ENCODE measurements at places on chromosomes 5 and 9.

GRCh38 chr9:70011366-70011765 lies 32.3 kb upstream of the MAMDC2 start:
- no peak for DNase-seq

- peak; percentile 43 for DNase-seq
These were observed 581.0 kb downstream of the TLE1 start for GRCh38 chr9:81108391-81108790.

- no peak for DNase-seq
These were observed 3.2 kb downstream of the STARD4 start for GRCh38 chr5:111509119-111509518.

- no peak for DNase-seq
These were observed 105.6 kb upstream of the PCA3 start for GRCh38 chr9:76658510-76659231.

DNA sequence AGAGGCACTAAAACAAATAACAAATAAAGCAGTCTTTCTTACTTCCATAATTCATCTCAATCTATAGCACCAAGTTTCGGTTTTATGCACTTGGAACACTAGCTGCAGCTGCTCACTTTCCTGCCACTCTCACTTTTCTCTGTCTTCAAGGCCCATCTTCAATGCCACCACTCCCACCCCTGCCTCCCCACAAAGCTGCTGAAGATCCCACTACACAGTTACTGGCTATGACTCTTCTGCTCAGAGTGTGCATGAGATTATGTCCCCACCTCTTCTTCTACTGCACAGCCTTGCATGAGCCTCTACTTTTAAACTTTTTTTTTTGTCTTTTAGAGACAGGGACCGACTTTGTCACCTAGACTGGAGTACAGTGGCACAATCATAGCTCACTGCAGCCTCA lies 77.4 kb downstream of the SAXO1 start:
- no peak for DNase-seq

DNA sequence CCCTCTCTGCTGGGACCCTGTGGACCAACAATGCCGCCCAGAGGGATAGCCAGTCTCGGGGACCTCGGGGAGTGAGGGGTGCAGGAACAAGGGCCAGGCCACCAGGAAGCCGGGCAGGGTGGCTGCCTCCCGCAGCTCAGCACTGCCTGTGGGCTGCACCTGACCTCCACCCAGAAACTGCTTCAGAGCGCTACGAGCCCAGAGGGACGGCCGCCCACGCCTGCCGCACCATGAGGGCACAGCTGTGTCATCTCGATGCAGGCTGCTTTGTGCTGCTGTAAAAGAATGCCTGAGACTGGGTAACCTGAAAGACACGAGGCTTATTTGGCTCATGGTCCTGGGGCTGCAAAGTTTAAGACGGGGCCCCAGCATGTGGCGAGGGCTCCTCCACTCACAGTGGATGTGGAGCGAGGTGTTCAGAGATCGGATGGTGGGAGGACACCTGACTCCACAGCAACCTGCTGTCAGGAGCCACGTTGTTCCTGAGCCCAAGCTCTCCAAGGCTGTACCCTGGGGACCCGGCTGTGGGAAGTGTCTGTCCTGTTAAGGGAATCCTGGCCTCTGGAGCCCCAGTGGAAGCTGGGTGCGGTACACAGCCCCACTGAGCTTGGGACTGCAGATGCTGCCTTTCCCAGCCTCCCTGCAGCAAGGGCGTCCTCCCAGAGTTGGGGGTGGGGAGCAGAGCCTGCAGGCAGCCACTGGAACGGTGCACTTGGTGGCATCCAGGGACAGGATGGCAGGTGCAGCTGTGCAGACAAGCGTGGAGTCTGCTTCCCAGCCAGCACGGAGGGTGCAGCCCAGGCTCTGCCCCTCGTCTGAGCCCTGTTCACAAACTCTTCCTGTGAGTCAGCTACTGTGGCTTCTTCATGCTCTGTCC lies 11.8 kb upstream of the ZDHHC11 start:
- DNase-seq, result peak; percentile 18

DNA sequence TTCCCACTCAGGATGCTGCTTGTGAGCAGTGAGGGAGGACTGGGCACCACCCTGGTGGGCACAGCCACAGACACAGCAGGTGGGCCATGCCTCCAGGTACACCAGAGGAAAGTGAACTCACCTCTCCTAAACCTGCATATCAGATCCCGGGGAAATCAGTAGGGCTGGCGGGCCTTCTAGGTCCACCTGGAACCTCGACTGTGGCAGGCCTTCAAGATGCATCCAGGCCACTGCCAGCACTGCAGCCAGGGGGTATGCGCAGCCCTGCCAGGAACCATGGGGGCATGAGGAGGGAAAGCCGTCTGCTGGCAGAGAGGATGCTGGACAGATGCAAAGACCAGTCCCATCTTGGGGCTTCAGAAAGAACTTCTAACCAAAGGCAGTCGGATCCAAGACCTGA lies 270.6 kb upstream of the IRX4 start:
- DNase-seq, result no peak

- DNase-seq, result no peak
These were observed 33.4 kb upstream of the SYNPO start for GRCh38 chr5:150607105-150607504.

DNA sequence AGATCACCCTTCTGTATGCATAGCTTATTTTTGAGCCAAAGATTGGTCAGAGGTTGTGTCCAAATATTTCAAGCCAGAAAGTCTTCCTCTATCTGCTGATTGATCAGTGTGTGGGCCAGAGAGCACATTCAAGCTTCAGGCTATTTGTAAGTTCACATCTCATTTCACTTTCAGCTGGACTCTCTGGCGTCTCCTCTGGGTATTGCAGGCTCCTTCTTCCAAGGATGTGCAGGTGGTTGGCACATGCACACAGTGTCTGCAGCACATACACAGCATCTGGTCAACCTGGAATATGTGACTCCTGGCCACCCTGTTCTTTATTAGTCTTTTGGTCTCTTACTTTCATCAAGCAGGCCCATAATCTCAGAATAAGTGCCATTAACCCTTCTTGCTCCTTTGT lies 516.1 kb downstream of the ANXA1 start:
- DNase-seq, result no peak

DNA sequence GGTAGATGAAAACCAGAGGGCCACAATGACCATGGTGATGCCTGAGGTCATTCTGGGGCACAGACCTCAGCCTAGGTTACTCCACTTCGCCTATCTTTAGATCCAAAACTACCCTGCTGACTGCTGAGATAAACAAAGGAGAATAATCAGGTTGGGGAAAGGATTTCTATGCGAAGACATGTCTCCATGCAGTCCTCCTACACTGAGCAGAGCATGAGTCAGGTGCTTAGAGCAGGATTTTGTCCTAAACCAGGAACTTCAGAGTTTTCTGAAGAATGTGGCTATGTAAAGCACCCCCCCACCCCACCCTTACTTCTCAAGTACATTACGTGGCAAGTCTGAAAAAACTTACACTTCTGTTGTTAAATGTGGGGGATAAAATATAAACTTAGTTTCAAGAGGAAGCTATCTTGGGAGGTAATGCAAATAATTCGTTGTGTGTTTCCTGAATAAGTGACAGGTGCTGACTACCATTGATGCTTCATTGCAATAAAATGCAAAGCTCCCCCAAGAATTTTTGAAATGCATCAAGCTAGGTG lies 19.4 kb downstream of the PDCD1LG2 start:
- DNase-seq, result peak; percentile 21

- no peak for DNase-seq
These were observed 67.5 kb downstream of the NREP start for GRCh38 chr5:111689357-111689935.

- no peak for DNase-seq
These were observed 26.3 kb upstream of the CORO2A start for GRCh38 chr9:98218562-98219363.

DNA sequence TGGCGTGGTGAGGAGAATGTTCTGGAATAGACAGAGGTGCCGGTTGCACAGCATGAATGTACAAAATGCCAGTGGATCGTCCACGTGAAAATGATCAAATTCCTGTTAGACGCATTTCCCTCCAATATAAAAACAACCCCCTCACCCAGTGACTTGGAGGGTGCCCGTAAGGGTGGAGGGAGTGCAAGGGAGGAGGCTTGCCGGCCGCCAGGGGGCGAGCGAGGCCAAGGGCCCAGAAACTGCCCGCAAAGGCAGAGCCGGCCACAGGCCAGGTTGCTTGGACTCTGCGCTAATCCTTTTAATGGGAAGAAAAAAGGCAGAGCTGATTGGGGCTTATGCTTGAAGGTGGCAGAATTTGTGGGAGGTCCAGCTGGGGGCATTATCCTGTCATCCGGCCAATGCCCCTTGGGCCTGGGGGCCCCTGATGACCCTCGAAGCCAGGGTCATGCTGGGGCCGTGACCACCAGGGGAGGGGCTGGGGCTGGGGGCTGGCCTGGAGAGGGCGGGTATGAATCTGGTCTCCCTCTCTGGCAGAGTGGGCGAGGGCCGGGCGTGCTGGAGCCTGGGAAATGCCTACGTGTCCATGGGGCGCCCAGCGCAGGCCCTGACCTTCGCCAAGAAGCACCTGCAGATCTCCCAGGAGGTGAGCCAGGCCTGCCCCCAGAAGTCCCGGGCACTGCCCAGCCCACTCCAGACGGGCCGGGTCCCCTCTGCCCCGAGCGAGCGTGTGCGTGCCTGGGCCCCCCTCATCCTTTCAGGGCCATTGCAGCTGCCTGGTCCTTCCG lies 12.0 kb downstream of the GPSM1 start:
- peak; percentile 58 for DNase-seq

- DNase-seq, result no peak
These were observed 28.1 kb downstream of the MRPL22 start for GRCh38 chr5:154968953-154969352.

DNA sequence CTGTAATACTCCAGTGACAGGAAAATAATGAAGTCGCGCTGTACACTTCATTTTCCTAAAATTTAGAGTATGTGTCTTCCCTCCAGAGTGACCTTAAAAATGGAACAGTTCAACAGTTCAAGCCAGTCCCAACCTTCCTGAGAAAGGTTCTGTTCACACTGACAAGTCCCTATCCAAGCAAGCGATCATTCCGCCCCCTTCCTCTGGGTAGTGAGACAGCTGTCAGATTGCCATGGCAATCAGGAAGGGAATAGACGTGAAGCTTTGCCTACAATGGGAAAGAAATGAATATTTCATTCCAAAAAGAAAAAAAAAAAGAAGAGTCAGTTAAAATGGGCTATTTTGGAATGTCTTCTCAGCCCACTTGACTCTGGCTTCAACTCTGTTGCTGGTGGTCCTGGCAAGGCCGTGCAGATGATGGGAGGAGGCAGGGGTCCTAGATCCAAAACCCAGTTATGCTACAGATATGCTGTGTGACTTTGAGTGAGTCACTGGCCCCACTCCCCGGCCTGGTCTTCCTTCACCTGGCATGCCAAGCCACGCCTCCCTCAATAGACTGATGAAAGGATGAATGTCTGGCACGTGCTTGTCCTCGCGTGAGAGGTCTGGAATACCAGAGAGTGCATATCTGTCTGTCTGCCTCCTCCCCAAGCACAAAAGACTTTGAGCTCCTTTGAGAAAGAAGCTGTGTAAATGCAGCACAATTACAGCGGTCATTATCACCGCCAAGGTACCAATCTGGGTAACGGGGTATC lies 165.8 kb upstream of the WWC1 start:
- DNase-seq, result no peak

DNA sequence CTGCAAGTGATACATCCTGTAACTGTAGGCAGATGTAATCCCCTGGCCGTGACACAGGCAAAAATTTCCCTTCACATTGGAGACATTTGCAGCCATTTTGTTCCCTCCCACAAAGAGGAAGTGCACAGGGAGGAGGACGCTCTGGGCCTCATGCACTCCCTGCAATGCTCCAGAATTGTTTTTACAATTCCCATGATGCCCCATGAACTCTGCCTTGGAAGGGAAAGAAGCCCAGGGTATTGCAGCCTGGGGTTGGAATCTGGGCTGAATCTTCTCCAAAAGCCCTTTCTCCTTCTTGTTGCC lies 491.7 kb downstream of the CCDC171 start:
- no peak for DNase-seq

DNA sequence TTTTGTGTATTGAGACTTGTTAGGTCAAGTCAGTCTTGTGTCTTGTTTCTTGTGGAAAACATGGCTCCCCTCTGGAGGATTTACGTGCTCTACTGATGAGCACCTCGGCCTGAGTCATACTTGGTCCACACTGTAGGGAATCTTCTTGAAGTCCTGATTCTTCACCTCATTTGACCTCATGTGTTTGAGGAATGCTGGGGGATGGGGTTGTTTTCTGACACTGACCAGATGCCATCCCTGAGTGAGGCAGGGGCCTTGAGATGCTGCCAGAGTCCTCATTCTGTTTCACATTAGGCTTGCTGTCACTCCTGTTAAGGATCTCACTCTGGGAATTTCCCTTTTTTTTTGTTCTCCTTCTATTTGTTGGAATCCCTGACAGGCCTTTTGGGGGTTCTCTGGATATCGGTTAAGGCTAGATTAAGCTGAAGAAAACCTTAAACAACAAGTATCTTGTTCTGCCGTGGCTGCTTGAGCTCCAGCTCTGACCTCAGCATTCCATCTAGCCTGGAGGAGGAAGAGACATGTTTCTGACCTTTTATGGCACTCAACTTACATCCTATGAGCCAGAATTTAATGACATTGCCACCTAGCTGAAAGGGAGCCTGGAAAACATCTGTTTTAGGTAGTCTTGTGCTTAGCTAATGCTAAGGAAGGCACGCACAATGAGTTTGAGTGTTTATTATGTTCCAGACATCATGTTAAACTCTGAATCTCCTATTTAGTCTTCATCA lies 20.6 kb downstream of the TCOF1 start:
- no peak for DNase-seq

DNA sequence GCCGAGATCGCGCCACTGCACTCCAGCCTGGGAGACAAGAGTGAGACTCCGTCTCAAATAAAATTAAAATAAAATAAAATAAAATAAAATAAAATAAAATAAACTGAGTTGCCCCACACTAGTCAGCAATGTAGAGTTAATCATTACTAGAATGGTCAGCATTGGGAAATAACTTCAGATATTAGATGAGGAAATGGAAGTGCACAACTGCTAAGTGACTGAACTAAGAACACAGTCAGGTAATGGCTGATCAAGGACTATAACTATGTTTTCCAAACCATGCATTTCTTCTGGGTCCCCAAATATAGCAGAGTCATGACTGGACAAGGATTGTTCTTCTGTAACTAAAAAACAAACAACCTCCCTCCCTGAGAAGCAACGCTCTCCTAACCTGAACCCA lies 17.1 kb downstream of the OTP start:
- DNase-seq, result no peak

- DNase-seq, result no peak
These were observed 109.9 kb downstream of the MEGF10 start for GRCh38 chr5:127400539-127400938.

All from kidney capillary endothelial cell (primary cell).